AG04450 (cell line): ENCODE measurements at places on chromosomes 6 and 20. TPM values are rescaled to one million over a fixed set of nuclear protein-coding genes. Genes with fewer than 3 reads are reported as not detected.

The ZFP64 gene
- 24.4 and 26.2 TPM in 2 replicates for polyA plus RNA-seq

The COL9A1 gene
- polyA plus RNA-seq, result not detected in 2 replicates

DNA sequence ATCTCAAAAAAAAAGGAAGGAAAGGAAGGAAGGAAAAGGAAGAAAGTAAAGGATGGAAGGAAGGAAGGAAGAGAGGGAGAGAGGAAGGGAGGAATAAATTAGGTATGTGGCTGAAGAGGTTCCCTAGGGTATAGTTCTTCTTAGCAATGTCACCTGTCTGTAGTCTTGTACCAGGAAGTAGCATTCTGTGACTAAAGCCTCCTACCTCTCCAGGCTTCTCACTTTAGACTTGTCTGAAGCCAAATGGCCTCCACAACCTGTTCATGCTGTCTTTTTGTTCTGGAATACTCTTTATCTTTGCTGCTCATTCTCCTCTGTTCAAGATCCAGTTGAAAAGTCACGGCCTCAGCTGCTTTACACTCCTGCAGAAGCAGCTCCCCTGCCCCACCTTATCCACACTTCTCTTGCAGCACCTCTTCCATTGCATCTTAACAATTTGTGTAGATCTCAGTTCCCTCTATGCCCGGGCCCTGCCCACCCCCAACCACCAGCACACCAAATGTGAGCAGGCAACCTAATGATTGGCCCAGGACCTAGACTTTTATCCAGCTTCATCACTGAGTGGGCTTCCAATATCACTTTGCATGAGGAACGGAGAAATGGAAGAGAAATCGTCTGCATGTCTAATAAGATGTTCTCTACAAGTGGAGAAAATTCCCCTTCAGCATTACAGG lies 19.1 kb downstream of the GCNT2 start:
- no peak for DNase-seq

DNA sequence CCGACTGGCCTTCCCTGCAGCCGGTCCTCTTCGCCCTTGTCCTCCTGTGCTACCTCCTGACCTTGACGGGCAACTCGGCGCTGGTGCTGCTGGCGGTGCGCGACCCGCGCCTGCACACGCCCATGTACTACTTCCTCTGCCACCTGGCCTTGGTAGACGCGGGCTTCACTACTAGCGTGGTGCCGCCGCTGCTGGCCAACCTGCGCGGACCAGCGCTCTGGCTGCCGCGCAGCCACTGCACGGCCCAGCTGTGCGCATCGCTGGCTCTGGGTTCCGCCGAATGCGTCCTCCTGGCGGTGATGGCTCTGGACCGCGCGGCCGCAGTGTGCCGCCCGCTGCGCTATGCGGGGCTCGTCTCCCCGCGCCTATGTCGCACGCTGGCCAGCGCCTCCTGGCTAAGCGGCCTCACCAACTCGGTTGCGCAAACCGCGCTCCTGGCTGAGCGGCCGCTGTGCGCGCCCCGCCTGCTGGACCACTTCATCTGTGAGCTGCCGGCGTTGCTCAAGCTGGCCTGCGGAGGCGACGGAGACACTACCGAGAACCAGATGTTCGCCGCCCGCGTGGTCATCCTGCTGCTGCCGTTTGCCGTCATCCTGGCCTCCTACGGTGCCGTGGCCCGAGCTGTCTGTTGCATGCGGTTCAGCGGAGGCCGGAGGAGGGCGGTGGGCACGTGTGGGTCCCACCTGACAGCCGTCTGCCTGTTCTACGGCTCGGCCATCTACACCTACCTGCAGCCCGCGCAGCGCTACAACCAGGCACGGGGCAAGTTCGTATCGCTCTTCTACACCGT lies 6.1 kb downstream of the UBD start:
- no peak for DNase-seq

The CDSN gene
- not detected in 2 replicates for polyA plus RNA-seq

DNA sequence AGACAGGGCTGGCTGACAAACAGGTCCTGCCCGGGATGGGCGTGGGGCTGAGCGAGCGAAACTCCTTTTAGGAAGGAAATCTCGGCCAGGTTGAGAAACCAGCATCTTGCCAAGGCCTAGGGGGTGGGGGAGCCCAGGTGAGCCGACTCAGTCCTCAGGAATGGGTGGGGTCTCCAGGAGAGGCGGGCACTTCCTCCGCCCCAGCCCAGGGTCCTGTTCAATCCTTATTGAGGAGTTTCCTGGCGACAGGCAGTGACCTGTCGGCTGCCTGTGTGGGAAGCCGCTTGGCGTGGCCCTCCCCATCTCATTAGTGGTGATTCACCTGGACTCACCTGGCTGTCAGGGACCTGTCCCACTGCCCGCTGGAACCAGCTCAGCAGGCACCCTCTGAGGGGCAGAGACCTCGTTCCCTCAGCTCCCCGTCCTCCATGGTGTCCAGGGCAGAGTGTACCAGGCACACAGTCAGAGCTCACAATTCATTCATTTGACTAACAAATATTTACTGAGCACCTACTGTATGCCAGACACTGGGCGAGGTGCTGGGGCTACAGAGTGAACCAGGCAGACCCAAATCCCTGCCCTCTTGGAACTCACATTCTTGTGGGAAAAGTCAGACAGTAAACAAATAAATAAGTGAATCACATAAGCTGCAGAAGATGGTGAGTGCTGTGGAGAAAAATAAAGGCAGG lies 51.1 kb downstream of the FGD2 start:
- DNase-seq, result no peak

DNA sequence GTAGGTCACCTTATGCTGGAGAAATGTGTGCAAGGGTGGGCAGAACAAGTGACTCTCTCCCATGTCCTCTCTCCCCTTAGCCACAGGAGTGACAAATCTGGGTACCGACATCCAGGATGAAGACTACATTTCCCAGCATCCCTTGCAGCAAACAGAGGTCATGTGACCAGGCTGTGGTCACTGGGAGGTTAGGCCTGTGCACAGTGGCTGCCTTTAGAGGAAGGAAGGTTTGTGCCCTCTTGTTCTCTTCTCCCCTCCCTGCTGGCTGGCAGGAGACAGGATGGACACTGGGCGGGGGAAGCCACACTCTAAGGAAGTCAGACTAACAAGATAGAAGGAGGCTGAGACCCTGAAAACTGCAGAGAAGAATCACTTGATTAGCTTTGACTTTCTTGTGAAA lies 360.2 kb downstream of the PREX1 start:
- no peak for DNase-seq

DNA sequence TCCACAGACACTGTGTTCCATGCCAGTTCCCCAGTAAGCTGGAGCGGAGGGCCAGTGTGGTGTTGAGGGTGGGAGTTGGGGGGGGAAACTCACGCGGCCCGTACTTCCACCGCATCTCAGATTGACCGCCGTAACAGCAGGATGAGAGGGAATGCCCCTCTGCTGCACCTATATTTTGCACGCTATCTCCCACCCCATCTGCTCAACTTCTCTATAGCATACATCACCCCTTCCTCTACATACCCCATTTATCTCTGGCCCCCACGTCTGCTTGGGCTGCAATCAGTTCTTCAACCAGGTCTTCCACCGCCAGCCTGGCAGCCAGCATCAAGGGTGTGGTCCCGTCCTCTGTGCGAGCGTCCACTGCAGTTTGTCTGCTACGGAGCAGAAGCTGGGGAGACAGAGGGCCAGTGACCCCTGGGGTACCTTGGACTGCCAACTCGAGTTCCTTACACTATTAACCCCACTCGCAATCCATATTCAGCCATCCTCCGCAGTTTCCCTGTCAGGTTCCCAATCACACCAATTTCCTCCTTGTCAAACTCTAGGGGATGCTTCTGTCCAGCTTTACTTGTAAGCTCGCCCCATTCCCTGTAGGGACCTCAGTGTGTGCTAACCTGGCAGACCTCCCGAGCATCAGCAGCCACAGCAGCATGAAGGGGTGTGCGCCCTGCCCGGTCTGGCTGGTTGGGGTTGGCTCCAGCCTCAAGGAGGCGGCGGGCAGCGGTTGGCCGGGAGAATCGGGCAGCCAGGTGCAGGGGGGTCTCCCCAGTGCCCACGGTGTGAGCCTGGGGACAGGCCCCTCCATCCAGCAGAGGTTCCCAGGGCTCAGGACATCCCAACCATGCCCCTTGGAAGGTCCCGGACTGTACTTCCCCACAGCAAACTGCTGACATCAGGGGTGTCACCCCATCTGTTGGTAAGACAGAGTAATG lies 4.5 kb upstream of the GPSM3 start:
- no peak for DNase-seq

DNA sequence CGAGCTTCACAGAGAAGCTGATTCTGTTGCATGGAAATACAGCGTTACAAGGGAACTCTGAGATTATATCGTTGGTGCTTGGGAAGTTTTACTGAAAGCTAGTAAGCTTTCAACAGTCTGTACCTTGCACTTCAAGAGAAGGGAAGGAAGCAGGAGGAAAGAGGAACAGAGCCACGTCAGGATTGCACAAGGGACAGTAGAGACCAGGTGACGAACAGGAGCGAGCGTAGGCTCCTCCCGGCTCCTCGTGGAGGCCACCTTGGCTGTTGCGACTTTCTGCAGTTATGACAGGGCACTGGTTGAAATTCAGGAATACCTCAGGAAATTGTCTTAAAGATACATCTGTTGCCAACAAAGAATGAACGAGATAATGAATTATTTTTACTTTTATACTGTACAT lies 18.8 kb downstream of the RTF2 start:
- no peak for DNase-seq

DNA sequence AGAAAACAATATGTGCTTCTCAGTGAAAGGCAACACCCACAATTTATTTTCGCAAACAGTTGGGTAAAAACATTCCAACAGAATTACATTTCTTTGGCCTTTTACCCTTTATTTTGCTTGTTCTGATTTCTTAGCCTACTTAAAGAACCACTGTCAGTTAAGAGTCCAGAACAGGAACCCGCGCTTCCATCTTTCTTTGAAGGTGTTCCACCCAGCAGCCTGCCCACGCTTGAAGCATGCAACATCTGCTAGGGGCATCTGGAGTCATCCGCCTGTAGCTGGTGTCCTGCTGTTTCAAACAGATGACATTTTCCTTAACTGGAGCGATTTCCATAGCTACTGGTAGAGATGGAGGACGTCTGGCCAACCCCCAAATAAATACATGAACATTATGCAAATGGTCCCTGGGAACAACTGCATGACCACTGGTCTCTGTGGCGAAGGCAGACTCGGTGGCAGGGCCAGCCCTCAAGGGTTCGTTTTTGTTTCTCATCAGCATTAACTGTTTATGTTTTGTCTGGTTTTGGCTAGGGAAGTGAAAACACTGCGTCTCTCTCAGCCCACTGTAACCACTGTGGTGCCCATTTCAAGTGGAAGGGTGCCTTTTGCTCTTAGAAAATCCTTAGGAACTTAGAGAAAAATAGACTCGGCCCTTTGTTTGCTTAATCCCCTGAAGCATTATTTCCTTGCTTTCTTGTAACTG lies 51.6 kb downstream of the LAMA4 start:
- no peak for DNase-seq

DNA sequence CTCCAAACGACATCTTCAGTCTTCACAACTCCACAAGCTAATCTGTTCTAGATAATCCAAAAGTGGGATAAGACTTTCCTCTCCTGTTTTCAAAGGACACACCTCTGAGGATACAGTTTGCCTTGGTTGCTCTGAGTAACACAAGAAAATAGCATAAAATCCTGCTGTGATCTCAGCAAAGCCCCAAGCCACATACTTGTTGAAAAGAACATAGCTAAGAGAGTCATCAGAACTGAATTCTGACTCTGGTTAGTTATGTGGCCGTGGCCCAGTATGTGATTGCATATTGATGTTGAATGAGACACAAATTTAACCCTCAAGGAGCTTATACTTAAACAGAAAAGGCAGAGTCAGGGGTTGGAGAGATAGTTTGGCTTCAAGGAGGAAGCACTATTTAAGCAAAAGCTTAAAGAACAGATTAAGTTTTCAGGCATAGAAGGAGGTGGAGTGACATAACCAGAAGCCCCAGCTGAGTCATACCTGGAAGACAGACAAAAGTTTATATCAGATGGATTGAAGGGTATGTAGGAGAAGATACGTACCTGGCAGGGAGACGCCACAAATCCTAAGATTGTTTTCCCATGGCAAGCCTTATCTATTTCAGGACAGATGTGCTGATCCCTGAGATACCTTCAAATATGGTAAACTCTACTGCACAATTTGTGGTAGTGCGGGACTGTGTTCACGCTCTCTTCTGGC lies 41.2 kb downstream of the OPN5 start:
- DNase-seq, result no peak

DNA sequence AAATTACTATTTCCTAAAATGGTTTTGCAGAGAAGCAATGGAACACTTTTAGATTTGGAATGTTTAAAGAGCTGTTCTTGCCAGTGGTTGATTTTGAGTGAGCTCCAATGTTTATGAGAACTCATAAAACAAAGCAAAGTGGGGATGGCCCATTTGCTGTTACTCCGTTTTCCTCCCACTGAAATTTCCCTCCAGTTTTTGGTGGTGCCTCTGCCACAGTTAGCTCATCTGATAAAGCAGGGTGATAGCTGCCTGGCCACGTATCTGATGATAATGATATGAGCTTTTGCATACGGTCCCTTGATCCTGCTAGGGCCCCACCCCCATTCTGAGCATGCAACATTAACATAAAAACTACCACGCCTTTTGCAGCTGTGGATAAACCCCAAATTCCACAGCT lies 10.4 kb downstream of the CD83 start:
- DNase-seq, result no peak

The KIF13A gene
- 56.1 and 57.7 TPM in 2 replicates for polyA plus RNA-seq
